ENCODE measurements at places on chromosomes 7 and 10.
A peak's percentile ranks its signal among the peaks of the same experiment; 100 is the strongest.

- no peak for DNase-seq
These were observed 797.4 kb upstream of the COBL start for GRCh38 chr7:52114056-52114455.

- no peak for DNase-seq
These were observed 18.1 kb upstream of the ZC3HAV1 start for GRCh38 chr7:139127648-139128047.

GRCh38 chr7:27656724-27657123, 6.0 kb downstream of the HIBADH start:
- no peak for DNase-seq

GRCh38 chr10:96719850-96720421, 378 bp downstream of the PIK3AP1 start:
- no peak for DNase-seq

GRCh38 chr10:26699631-26700030, 2.1 kb downstream of the PDSS1 start:
- no peak for DNase-seq

DNA sequence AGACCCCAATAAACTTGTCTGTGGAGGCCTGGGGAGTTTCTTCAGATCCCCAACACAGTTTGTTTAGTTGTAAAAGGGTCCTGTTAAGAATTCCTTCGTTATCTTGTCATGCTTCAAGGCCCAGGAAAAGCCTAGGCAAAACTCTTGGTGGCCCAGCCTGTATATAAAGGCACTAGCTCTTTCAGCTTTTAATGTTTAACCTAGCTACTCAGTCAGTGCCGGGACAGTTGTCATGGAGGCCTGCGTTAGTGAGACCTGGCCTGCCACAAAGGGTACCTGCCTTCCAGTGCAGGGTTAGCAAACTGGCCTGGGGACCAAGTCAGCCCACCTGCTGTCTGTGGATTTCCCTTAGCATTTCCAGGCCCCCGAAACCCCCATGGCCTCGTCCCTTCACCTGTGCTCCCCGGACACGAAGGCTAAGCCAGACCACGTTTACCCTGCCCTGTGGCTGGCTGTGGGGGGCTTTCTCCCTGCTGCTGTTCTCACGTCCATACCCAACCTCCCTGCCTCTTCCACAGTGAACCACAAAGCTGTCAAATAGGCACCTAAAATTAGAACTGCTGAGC, 96.9 kb upstream of the PPP2R2D start:
- no peak for DNase-seq

DNA sequence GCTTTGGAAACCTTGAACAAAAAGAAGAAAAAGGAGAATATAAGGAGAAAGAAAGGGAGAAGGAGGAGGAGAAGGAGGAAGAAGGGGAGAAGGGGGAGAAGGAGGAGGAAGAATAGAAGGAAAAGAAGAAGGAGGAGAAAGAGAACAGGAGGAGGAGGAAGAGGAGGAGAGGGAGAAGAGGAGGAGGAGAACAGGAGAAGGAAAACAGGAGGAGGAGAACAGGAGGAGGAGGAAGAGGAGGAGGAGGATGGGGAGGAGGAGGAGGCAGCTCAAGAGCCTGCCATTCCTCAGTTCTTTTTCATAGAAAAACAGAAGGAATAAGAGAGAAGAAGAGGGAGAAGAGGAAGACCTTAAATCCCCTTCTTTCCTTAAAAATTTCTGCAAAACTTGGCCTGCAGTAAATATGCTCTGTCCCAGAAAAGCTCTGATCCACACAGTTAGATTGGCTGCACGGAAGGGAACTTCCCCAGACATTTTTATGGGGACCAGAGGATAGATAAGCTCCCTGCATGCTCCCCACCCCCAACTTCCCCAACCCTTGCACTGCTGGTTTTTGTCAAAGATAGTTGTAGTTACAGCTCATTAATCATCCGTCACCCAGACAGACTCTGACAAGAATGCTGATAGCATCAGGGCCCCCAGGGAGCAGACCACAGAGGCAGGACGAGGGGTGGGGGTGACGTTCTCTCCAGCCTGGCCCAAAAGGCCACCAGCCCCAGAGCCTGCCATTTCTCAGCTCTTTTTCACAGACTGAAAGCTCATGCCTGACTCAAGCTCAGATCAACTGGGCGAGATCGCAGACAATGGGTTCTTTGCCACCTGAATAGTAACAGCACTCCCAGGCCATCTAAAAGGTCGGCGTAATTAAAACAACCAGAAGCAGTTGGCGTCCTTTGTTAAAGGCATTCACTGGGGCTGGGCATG, 34.5 kb upstream of the LYZL1 start:
- no peak for DNase-seq

DNA sequence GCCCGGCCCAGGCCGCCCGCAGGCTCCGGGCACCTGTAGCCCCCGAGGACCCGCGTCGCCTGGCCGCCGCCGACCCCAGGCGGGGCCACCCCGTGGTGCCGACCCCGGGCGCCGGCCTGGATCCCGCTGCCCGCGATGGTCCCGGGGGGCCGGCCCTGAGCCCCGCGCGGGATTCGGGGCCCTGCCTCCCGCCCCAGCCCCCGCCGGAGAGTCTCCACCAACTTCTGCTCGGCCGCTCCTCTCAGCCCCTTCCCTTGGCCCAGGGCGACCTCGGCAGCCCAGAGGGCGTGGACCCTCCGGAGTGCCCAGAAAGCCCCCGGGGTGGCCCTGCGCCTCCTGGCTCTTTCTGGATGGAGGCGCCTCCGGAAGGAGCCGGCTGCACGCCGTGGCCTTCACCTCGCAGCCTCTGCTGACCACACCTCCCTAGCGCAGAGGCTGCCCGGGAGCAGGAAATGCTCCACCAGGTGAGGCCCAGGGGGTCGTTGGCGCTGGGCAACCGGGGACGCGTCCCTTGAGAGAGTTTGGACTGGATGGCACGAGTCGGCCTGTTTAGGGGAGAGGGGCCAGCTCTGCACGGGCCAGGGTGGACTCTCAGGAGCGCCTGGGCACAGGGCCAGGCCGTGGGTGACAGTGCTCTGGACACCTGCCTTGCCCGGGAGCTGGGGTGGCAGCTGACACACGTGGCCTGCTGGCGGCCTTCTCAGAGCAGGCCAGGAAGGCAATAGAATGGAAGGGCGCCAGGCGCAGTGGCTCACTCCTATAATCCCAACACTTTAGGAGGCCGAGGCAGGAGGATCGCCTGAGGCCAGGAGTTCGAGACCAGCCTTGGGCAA, 529 bp downstream of the ZNF853 start:
- DNase-seq: no peak

DNA sequence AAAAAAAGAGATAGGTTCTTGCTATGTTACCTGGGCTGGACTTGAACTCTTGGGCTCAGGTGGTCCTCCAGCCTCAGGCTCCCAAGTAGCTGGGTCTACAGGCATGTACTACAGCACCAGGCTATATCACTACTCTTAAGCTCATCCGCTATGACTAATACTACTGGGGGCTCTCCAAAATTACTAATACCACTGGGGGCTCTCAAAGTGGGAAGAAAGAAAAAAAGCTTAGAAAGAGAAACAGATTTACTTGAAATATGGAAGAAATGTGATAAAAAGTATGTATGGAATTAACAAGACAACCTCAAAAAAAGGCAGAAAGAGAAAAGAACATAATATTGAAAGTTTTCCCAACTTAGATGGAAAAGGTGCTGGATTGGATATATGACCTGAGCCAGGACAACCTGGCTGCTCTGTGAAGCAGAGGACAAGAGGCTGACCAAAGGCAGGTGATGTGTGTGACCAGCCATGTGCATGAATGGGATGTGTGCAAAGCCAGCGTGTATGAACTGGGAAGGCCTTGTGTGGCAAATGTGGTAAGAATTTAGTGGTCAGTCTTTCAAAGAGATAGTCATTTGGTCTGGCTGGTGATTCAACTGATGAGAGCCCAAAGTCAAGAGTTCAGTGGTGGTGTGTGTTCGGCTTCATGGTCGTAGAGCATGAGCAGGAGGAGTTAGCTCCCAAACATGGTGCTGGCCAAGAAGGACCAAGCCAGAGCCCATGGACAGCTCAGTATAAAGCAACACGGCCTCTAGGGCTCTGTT, 232.4 kb upstream of the KLF14 start:
- peak; percentile 55 for DNase-seq

DNA sequence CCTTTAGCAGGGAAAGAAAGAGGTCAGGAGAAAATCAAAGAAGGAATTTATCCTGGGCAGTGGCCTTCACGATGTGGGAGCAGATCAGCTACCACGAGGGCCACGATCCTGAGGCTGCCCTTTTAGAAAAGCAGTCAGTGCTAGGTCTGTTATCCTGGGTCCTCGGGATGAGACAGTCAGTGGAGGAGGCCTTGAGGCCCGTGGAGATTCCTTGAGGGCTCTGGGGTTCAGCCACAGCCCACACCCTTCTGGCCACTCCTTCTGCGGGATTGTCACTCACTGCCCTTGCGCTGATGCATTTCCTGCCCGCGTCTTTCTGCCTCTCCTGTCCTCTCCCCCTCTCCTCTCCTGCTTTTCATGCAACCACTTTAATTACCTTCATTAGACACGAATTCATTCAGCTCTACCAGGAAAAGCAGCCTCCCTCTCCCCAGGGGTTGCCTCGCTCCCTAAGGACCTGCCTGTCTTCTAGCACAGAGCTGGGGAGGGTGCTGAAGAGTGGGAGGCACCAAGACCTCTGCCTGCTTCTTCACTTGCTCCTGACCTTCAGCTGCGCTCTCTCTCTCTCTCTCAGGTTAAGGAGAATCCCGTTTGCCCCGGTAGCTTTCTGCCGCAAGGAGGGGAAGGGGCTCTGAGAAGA, 42.6 kb upstream of the LRRC4 start:
- no peak for DNase-seq

DNA sequence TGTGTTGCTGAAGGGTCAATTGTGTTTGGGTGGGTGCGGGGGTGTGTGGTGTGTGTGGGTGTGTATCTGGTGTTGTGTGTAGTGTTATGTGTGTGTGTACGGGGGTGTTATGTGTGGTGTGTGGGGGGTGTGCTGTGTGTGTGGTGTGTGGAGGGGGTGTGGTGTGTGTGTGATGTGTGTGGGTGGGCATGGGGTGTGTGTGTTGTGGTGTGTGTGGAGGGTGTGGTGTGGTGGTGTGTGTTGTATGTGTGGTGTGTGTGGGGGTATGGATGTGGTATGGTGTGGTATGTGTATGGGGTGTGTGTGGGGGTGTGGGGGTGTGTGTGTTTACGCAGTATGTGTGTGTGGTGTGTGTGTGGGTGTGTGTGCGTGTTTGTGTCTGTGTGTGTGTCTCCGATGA, 110.8 kb downstream of the ZNF22 start:
- DNase-seq: no peak

GRCh38 chr10:44389150-44389549, 4.3 kb upstream of the CXCL12 start:
- no peak for DNase-seq

DNA sequence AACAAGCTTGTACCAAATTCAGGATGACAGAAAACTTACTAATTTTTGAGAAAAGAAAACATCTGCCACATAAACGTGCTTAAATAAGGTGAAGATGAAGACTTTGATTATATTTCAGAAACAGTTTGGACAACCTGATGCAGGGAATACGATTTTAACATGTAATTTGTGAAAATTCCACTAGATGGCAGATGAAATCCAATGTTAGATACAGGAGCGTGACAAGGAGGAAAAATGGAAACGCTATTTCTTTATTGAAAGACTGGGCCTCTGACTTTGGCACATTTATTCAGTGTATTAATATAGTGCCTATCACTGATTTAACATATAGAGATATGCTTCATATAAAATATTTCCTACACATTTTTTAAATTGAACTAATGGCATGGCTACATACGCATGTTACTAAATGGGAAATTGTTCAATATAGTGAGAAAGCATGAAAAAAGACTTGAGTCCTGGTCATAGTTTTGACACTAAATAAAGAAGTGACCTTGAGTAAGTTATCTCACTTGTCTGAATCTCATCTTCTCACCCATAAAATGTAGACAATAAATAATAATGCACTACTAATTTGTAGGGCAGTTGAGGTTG, 60.7 kb downstream of the CD36 start:
- no peak for DNase-seq

- no peak for DNase-seq
These were observed 968 bp downstream of the NOLC1 start for GRCh38 chr10:102153093-102153620.

- DNase-seq: no peak
These were observed 81.7 kb upstream of the EFCAB10 start for GRCh38 chr7:105662998-105663397.

- no peak for DNase-seq
These were observed 31.5 kb downstream of the BTAF1 start for GRCh38 chr10:91955114-91955513.

Measured in GM04504 (cell line).